ENCODE measurements at places on chromosomes 3 and 15.

- DNase-seq = no peak
These were observed 109.4 kb downstream of the WNT7A start for GRCh38 chr3:13770170-13771169.

- peak; percentile 44 for DNase-seq
These were observed 225.0 kb upstream of the PROK2 start for GRCh38 chr3:72009851-72010443.

DNA sequence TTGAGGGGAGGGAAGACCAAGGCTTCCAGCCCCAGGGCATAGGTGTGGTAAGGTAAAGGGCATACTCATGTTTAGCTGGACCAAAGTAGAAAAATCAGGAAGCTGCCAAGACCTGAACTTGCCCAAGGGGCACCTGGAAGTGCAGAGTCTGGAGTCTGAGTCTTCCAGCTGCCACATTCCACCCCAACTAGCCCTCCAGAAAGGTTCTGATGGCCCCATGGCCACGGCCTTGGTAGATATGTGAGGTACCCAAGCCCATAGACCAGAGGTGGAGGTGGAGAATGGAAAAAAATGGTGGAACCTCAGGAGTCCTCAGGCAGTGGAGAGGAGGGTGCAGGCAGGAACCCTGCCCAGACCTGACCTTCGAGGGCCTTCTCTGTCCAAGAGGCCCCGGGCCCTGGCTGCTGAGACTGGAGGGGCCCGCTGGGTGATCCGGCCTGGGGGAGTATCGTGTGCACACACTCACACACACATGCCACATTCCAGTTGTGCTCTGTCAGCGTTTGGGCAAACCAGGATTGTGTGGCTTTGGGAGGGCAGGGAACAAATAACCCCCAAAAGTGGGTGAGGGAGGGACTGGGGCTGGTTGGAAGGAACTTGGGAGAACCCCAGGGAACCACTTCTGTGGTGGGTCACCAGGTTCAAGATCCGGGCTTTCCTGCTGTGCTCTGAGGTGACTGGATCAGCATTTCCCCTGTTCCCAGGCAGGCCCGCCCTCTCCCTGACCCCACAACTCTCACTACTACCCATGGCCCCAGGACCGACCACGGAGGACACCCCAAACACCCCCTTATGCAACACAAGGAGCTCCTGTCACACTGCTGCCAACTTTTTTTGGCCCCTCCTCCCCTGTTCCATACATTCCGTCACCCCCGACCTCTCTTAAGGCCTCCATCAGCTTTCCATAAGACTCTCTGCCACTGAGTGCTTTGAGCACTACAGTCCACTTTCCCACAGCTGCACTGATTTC, 11.6 kb downstream of the MYL3 start:
- no peak for DNase-seq

GRCh38 chr15:62301993-62302675, 137.0 kb upstream of the C2CD4B start:
- DNase-seq = peak; percentile 43

DNA sequence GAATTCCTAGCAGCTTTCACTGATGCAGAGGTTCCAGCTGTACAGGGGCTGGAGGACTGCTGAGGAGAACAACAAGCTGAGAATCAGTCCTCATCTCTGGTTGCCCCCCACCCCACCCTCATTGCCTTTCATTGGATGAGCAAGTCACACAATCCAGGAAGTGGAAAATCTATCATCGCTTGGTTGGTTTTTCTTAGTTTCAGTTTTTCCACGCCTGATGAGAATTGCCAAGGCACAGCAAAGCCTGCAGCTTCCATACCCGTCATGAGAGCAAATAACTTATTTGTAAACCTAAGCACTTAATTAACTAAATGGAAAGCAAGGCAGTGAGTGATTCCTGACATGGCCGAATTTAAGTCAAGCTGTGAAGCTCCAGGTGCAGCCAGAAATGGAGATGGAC, 21.4 kb upstream of the LIPC start:
- DNase-seq = peak; percentile 66

- no peak for DNase-seq
These were observed 9.8 kb downstream of the CLCN2 start for GRCh38 chr3:184351511-184352148.

DNA sequence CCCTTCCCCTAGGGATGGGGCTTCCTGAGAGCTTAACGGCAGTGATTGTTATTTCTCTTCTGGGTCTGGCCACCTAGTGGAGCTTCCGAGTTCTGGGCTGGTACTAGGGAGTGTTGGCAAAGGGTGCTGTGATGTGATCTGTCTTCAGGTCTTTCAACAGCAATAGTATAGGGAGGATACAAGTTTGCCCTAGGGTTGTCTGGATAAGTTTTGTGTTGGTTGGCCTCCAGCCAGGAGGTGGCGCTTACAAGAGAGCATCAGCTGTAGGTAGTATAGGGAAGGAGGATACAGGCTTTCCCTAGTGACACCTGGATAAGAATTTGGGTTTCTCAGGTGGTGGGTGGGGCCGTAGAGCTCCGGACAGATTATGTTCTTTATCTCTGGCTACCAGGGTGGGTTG, 19.2 kb upstream of the CPOX start:
- no peak for DNase-seq

GRCh38 chr3:55989366-55989765, 478.9 kb downstream of the ERC2 start:
- DNase-seq = no peak

DNA sequence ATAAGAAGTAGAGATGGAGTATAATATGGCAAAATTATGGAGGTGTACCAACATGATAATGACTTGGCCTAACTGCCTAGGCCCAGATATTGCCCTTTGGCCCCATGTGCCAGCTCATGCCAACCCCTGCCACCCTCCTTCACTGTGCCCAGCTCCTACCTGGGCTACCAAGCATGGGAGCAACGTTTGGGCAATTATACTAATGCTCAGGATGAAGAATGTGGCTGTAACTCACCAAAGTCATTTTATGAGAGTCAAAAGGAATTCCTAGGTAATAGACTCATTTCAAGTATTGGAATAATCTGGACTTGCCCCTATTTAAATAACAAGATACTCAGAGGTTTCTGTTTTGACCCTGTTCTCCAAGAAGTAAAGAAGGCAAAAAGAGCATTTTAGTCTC, 240.2 kb upstream of the IL12A start:
- no peak for DNase-seq

- DNase-seq = peak; percentile 40
These were observed 562 bp downstream of the NEO1 start for GRCh38 chr15:73052653-73053397.

GRCh38 chr15:39354189-39354588, 226.7 kb upstream of the THBS1 start:
- DNase-seq = no peak

- no peak for DNase-seq
These were observed 257.5 kb downstream of the LRTM1 start for GRCh38 chr3:54670201-54671000.

- no peak for DNase-seq
These were observed 4.6 kb downstream of the SKOR1 start for GRCh38 chr15:67829647-67830504.

DNA sequence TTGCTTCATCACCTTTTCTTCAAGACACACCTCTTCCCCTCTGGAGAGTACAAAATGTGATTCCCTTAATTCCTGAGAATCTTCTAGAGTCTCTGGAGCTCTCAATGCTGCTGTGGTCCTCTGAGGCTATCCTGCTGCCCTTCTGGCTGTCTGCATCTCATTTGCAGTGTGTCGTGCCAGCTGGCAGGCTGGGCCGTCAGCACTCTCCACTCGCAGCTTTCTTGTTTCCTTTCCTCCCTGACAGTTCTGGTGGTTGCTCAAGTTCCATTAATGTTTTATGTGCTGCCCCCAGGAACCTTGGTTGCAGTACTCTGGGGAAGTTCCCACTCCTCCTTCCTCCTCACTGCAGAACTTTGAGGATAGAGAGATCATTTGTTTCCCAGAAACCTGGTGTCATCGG, 210.8 kb upstream of the ROPN1 start:
- no peak for DNase-seq

DNA sequence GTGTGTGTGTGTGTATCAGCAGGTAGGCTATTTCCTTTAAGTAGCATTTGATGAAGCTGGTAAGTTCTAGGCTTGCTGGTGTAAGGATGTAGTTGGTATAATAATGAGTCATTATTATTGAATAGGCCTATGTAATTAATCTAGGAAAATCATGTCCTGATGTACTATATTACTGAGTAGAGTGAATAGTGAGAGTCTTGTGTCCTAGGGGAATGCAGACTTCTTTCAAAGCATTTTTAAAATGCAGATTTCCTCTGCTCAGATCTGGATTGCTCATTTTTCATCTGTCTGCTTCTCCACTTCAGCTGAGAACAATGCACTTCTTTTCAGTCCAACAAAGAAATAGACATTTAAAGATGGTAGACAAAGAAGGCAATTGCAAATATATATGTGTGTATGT, 434.2 kb upstream of the ONECUT1 start:
- DNase-seq = no peak

DNA sequence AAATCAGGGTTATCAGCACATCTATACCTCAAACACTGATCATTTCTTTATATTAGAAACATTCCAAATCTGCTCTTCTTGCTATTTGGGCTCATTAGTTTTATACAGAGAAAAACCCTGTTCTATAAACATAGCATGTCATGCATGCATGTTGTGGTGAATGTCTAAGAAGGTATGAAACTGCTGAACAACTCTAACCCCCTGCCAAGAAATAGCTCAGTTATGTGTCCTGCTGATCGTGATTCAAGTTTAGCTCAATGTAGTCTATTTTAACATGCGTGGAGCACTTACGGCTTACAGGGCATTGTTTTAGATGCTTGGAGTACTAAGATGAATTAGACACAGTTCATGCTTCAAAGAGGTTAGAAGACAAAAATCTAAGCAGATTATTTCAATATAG, 35.8 kb downstream of the MYH15 start:
- DNase-seq = peak; percentile 83

GRCh38 chr3:150036780-150037179, 66.1 kb upstream of the PFN2 start:
- no peak for DNase-seq

GRCh38 chr15:63861946-63862517, 28.3 kb upstream of the HERC1 start:
- DNase-seq = no peak

GRCh38 chr15:39999538-40000200, 39.3 kb downstream of the SRP14 start:
- peak; percentile 31 for DNase-seq

DNA sequence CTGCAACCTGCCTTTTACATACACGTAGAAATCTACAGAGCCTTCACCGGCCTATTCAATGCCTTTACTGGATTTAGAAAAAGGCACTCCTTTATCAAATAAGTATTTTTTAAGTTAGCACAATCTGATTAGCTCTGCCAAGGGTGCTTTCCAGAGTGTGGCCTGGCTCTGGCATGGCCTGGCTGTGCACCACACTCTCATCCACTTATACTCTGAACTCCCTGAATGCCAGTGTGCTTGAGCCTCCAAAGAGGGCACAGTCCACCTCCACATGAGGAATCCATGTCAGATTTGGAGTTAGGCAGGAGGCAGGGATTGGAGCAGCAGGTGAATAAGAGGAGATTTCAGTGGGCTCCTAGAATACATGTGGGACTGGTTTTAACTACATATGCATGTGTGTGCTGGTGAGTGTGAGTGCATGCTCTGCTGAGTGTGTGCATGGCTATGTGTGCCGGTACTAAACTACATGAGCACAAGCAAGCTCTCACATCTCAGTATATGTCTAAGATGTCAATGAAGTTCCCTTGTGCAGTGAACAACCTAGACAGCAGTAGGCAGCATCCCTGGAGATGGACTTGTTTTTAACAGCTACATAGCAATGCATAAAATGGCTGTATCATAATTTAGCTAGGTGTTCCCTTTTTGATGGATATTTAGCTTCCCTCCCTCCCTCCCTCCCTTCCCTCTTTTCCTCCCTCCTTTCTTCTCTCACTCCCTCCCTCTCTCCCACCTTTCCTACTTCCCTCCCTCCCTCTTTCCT, 17.8 kb upstream of the ZFAND6 start:
- DNase-seq = no peak

DNA sequence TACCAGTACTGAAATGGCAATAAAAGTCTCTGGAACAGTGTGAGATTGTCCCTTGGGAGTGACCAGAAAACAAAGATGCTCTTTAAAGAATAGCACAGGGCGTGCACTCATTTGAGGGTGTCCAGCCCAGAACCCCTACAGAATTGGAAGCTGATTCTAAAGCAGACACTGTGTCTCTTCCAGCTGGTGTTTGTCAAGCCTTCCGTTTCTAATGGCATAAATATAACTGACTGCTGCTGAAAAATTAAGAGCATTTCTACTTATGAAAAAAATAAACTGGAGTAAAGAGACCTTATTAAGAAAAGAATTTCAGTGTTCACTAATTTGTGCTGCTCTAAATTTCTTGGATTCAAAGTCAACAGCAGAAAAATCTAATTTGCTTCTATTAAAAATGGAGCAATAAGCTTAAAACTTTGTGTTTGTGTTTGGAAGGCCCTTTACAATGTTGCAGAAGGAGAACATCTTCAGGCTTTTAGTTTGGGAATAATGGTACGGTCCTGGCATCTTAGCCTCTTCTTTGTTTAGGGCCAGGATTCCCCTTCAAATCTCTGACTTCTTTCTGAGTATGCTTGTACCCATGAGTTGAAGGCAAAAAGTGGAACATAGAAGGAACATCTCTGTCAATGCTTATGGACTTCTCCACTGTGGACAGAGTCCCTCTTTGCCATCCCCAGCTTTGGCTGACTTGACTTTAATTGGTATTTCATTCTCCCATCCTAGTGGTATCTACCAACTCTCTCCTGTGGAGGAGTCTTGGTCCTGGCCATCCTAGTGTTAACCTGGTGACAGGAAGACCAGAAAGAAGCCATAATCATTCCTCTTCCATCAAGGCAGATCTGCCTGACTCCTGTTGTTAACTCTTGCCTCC, 65.9 kb downstream of the THSD4 start:
- no peak for DNase-seq

DNA sequence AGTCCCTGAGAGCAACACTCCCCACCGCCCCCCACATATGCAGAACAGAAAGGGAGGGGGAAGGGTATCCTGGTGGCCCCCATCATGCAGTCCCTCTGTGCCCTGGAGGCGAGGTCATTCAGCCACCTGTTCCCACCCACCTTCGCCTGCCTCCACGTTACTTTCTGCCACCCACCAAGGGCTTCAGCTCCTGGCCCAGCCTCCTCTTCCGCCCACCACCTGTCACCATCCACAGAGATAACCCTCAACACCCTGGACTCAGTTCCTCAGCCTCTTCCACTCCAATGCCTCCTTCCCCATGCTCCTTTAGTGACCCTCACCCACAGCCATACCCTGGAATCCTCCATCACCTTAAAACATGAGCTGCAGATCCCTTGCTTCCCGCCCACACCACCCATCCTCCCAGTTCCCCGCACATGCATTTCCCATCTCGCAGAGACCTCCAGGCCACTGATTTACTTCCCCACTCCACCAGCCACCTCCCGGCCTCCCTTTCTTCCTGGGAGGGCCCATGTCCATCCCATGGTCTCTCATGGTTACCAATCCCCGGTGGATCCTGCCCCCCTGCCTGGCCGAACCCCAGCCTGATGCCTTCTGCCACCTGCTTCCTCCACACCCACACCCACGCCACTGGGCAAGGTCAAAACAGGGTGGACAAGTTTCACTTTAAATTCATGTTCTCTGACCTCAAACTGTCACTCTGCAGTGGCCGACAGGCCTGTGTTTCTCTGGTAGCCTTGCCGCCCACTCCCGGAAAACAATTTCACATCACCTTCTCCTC, 18.2 kb downstream of the HOMER2 start:
- DNase-seq = no peak

- peak; percentile 5 for DNase-seq
These were observed 588 bp upstream of the VIPR1 start for GRCh38 chr3:42501681-42502428.

- DNase-seq = peak; percentile 53
These were observed 53.4 kb downstream of the LSM3 start for GRCh38 chr3:14231998-14232501.
